ENCODE measurements at places on chromosomes 12 and 14.
A peak's percentile ranks its signal among the peaks of the same experiment; 100 is the strongest.

DNA sequence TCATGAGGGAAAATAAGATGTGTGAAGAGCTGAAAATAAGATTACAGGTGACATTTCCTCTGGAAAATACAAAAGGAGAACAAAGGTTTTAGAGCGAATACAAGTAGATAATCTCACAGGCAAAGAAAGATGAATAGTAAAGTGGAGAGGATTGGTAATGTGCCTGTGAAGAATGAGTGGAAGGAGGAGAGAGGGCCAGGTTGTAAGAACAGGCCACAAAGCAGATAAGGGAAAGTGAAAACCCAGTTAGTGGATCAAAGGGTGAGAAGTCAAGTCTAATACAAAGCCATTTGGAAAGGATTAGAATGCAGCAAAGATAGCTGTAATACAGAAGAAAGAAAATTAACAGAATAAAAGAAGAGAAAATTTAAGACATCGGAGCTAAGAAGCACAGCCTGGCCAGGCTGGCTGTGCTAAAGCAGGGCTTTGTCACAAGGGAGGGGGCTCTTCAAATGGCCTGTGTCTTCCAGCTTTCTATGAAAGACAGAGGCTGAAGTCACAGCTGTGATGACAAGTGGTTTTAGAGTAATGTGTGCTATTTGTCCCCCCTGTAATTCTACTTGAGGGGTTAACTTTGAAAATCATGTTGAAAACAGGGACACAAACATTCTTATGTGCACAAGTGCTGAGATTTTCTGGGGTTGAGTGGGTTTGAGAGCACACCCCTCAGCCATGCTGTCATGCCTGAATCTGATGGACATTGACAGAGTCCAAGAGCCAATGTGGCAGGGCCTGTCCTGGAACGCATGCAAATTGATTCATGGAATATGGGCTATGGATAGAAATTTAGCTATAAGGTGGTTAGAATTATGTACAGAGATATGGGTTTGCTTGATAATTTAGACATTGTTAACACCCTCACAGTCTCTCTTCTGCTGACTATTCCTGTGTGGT lies 344.5 kb upstream of the NAV3 start:
- DNase-seq, result no peak

DNA sequence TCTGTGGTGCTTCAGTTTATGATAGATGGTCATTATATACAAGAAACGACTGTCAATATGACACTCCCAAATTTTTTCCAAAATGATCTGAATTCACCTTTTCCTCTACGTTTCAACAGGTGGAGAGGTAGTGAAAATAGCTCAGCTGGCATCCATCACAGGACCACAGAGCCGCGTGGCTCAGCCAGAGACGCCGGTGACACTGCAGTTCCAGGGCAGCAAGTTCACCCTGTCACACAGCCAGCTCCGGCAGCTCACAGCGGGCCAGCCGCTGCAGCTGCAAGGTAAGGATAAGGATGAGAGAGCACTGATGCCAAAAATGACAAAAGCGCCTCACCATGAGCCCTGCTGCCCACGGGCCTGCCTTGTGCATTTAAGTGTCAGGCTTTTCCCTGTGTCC lies 73.9 kb downstream of the EP400 start:
- no peak for DNase-seq

DNA sequence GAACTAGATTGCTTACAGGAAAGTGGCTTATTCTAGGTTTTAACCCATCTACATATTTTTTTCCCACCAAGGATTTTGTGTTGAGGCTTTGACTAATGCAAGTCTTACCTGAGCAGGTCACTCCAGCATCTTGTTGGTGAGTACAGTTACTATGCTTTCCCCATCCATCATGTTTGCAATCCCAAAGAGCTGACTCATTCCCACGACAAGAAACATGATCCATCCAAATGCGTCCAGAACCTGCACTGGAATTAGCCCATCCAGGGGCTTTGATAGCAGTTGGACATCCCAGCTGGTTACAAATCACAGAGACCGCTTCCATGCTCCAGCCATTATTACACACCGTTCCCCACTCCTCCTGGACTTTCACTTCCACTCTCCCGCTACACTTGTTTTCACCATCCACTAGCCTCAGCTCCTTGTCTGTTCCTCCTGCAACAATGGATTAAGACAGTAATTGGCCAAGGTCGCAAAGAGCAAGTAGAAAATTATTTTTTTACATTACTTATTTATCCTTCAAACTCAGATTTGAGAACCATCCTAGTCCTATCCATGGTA lies 2.5 kb downstream of the CD163 start:
- DNase-seq, result no peak

GRCh38 chr14:51848120-51848519 lies 12.3 kb upstream of the GNG2 start:
- DNase-seq, result no peak

DNA sequence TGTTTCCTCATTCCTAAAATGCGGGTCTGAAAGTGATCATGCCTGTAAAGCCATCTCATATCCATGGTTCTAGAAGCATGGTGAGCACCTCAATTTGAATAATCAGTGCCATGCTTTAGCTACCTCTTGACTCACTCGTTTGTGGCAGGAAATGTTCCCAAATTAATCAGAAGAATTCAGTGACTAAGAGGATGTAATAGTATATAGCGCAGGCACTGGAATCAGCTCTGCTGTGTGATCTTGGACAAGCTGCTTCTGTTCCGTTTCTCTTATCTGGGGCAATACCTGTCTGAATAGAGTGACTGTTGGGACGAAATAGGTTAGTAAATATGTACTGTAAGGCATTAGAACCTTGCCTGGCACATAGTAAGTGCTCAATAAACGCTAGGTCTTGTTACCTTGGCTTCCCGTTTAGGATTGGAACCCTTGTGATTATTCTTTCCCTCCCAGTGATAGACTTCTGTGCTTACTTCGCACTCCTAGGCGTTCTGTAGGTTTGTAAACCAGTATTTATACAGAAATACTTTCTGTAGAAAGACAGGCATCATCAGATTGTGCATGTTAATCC lies 820 bp upstream of the SMAGP start:
- DNase-seq, result no peak

DNA sequence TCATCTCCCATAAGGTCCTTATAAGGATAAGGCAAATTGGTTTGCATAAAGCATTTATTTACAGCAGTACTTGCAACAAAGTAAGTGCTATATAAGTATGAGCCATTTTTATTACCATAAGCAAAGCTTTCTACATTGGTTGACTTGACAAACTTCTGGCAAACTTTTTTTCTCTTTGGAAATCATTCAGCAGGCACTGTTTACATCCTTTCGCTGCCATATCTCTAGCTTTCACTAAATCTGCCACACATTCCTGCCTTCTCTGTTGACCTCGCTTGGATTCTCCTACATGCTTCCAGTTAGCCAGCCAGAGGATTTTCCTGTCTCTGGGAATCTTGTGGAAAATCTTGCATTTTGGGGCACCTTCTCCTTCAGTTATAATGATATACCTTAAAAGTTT lies 21.8 kb upstream of the HDAC7 start:
- DNase-seq, result no peak

DNA sequence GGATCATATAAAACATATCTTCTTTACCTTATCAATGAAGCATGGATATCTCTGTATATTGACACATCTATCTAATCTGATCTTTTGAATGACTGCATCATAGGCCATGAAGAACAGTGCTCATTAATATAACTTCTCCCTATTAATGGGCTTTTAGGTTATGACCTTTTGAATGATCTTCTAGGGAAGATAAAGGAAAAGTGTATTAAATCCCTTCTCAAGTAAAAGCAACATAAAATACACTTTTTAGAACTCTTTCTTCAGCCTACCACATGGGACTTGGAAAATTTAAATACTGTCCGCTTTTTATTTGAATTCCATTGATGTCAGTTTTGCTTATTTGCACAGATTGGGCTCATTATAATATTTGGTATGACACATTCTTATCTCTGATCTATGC lies 425.4 kb downstream of the MED13L start:
- DNase-seq, result no peak

DNA sequence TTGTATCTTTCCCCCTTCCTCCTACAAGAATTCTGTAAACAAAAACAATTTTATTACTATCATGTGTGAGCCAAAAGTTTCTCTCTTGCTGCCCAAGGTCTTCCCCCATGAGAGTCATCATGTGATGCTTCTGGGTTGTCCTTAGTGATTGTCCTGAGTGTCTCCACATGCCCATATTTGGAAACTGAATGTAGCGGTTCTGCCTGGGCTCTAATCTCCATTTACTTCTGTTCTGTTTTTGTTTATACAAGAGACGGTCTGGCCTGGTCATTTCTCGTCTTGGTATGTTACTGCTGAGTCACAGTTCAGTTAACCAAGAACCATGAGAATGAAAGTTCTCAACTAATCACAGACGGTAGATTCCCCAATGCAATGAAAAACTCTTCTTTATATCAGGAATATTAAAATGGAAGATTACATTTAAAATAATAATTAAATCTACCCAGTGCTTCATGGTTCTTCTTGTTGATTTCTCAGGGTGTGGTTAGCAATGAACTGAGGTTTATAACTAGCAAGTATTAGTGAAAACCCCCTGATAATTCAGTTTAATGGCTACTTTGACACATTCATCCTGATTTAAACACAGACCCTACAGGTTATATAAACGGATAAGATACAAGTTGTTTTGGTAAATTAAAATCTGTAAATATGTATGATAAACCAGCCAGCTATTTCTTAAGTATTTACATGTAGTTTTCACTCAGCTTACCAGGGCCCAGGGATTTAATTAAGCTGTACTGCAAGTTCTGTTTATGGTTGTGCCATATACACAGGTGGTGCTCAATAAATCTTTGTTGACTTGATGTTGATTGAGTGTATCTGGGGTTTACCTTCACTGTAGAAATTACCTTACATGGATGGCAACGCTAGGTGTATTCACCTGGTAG lies 81.1 kb downstream of the PELI2 start:
- DNase-seq, result no peak

GRCh38 chr14:72894323-72894622 lies 372 bp upstream of the DPF3 start:
- DNase-seq, result no peak

DNA sequence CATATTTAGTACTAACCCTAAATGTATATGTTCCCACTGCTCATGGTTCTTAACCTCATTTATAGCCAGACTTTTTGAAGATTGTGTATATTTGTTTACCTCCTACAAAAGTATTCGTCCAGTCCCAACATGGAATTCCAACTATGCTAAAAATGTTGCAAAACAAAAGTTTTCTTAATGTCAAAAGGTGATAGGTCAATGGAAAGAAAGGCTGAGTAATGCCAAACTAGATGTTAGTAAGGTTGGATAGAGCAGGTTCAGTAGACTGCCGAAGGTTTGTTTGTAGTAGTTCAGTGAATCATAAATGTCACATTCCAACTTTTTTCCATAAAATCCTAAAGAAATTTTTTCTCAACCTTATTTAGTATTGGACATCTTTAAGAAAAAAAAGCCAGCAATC lies 874.5 kb downstream of the FLRT2 start:
- no peak for DNase-seq

GRCh38 chr12:23084236-23084995 lies 459.4 kb downstream of the ETNK1 start:
- no peak for DNase-seq

DNA sequence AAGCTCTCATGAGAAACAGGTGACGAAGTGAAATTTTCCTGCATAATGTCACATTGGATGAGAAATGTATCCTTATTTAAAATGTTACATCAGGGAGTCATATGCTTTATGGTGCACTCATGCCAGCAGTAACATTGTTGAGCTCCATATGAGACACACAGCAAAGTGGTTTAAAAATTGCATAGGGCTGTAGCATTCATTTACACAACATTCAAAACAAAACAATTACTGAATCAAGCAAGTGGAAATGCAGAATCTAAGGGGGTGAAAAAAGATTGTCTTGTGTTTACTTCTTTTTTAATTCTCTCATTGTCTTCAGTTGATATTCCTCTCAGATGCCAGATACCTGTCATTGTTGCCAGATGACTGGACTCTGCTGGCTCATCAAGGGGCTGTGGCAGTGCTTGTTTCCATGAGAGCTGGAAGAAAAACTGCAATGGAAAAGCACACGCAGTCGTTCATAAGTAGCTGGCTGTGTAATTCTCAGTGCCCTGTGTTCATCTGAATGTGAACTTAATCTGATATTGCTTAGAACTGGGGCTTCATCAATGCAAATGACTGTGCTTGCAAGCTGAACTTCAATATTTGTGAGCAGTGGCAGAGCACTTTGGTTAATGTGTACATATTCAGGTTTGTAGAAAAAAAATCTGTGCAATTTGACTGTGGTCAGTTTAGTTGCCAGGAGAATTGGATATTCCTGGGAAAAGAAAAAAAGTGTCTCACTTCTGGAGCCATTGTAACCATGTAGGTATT lies 305.6 kb downstream of the RAD51B start:
- DNase-seq, result no peak

GRCh38 chr12:123983822-123984485 lies 10.9 kb downstream of the ZNF664 start:
- DNase-seq, result peak; percentile 42

DNA sequence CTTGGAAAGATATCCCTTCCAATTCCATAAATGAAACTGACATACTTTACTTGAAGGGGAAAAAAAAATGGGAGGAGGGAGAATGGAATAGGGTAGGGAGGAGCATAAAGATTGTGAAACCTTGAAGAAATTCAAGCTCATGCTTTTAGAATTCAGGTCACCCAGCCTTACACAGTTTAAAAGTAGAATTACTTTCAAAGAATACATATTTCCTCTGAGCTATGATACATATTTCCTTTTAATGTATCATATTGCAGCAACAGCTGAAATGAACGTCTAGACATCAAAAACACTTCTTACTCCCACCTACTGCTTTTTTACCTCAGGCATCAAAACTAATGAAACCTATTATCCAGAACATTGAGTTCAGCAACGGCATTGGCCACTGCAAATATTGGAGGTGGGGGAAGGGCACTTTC lies 156.0 kb downstream of the MED13L start:
- no peak for DNase-seq

- DNase-seq, result no peak
These were observed 709.1 kb downstream of the DIO2 start for GRCh38 chr14:79502136-79502750.

DNA sequence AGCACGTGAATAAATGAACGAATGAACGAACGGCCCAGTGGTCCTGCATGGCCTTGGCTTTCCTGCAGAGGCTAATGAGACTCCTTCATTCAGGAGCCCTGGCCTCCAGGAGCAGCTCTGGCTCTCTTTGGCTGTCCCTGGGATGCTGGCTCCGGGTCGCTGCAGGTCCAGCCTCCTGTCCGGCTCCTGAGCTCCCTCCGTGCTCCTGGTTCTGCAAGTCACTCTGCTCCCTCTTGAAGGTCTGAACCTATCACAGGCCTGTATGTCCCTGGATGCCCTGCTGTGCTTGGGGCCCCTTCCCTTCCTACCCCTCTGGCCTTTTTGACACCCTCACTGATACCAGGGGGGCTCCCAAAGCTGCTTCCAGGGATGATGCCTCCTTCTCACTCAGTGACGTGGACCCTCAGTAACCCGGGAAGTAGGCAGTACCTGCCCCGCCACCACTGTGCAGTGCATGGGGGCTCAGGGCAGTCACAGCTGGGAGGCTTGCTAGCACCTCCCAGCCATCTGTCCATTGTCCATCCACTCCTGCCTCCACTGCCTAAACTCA lies 133.7 kb upstream of the C14orf180 start:
- no peak for DNase-seq

Data from C1 segment of cervical spinal cord (tissue), 14 donors.